ENCODE measurements at places on chromosomes 7 and 10. TPM values are rescaled to one million over a fixed set of nuclear protein-coding genes. Genes with fewer than 3 reads are reported as not detected.

The GIMAP2 gene
- total RNA-seq: 7.6 TPM

The ITGA8 gene
- 42.4 TPM for total RNA-seq

The FFAR4 gene
- total RNA-seq: not detected

The CYP3A4 gene
- total RNA-seq: not detected

The VWA2 gene
- total RNA-seq: 3.0 TPM

The ANKRD22 gene
- total RNA-seq: 0.44 TPM

The PKD2L1 gene
- 0.16 TPM for total RNA-seq

The MET gene
- total RNA-seq: 43.3 TPM

The GJD4 gene
- not detected for total RNA-seq

The SVOPL gene
- total RNA-seq: 0.99 TPM

The STEAP1B gene
- total RNA-seq: 1.6 TPM

The CD36 gene
- total RNA-seq: 89.8 TPM

The PPP1R9A gene
- total RNA-seq: 96.4 TPM

The SLC13A1 gene
- not detected for total RNA-seq

The AHCYL2 gene
- total RNA-seq: 78.9 TPM

The CALML3 gene
- total RNA-seq: 0.33 TPM

The DKK1 gene
- 5.7 TPM for total RNA-seq

The CAMK2B gene
- 39.1 TPM for total RNA-seq

The TMEM140 gene
- 4.1 TPM for total RNA-seq

The IMMP2L gene
- 19.1 TPM for total RNA-seq

The GPC2 gene
- 28.8 TPM for total RNA-seq

The TDRD1 gene
- total RNA-seq: 0.38 TPM

The MYH16 gene
- not detected for total RNA-seq

The TMEM26 gene
- total RNA-seq: 7.7 TPM

The AKR1C8 gene
- 0.27 TPM for total RNA-seq

The TIMM23B gene
- 27.1 TPM for total RNA-seq

The RHOBTB1 gene
- total RNA-seq: 41.4 TPM

The PAPOLB gene
- total RNA-seq: 1.5 TPM

The MMP21 gene
- 1.2 TPM for total RNA-seq

The CHAT gene
- 1.8 TPM for total RNA-seq

The HOXA5 gene
- total RNA-seq: not detected

The SORCS1 gene
- total RNA-seq: 66.1 TPM

The GALNT17 gene
- total RNA-seq: 27.0 TPM

The ADRB1 gene
- 1.6 TPM for total RNA-seq

The PDE6C gene
- total RNA-seq: 4.2 TPM

The GARIN1A gene
- total RNA-seq: 0.49 TPM

The GIMAP7 gene
- total RNA-seq: 4.1 TPM

The BAMBI gene
- 55.9 TPM for total RNA-seq

The DMBT1 gene
- total RNA-seq: 3.1 TPM

The MKX gene
- total RNA-seq: 13.1 TPM

The CYP2E1 gene
- 3.4 TPM for total RNA-seq

The FAM25A gene
- not detected for total RNA-seq

The PAPSS2 gene
- 15.2 TPM for total RNA-seq

The LAMB1 gene
- total RNA-seq: 206 TPM

The SYCE1 gene
- not detected for total RNA-seq

The EDRF1 gene
- 50.4 TPM for total RNA-seq

The PLXDC2 gene
- 65.8 TPM for total RNA-seq

The OPALIN gene
- not detected for total RNA-seq

The MEOX2 gene
- 19.1 TPM for total RNA-seq

The UCMA gene
- not detected for total RNA-seq

The HABP2 gene
- total RNA-seq: not detected

The PTPN12 gene
- 121 TPM for total RNA-seq

The HMX2 gene
- total RNA-seq: not detected

The FAM13C gene
- 39.7 TPM for total RNA-seq

The GOLGA7B gene
- 2.2 TPM for total RNA-seq
